Lung (tissue), 17 donors: ENCODE measurements at places on chromosomes 12 and 14. TPM values are rescaled to one million over a fixed set of nuclear protein-coding genes. Genes with fewer than 3 reads are reported as not detected.

Gene CISTR
- not detected for total RNA-seq

Gene SDR9C7
- not detected for total RNA-seq

Gene PRB2
- total RNA-seq: not detected

Gene ACOT4
- 4.2 TPM for total RNA-seq

Gene ASCL1
- total RNA-seq: 0.88 TPM

Gene TMEM253
- total RNA-seq: 0.20 TPM

GRCh38 chr14:76877871-76878270, 51.7 kb downstream of the LRRC74A start:
- no peaks in the 10 kb centered on the region for H3K4me1 ChIP-seq
- no peak for DNase-seq
- no peak overlapping the region for H3K4me3 ChIP-seq
- no peaks in the 10 kb centered on the region for H3K36me3 ChIP-seq
- H3K27me3 ChIP-seq: no peaks in the 10 kb centered on the region

Gene KRT80
- 15.5 TPM for total RNA-seq

Gene SP7
- not detected for total RNA-seq

DNA sequence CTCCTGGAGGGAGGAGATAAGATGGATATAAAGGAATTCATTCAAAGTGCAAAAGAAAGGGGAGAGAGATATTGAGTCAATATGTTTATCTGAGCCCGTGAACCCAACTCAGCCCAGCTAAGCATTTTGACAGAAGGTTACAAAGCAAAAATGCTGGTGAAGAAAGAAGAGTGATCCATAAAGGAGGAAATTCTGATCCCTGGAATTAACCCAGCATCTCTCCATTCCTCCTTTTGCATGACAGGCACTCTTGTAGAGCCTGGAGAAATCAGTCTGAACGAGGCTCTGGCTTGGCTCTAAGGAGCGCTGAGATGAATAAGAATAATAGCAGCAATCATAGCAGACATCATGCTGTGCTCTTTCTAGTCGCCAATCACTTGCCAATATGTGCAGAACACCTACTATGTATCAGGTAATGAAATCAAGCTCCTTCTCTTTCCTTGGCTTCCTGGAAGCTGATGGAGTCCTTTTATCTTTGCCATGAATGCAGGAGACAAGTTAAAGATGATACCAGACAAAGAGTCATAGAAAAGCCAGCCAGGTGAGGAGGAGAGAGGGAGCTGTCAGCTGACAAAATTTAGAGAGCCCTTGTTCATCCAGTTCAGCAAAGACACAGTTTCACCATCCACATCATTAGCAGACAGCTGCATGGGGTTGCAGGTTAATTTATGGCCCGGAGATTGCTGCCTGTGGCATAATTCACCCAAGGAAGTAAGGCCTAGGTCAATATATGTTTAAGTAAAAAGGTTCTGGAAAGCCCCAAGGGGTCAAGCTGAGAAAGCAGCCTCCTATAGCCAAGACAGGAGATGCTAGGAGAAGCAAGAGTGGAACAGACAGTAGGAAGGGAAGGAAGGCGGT, 476.5 kb upstream of the TBX3 start:
- no peaks in the 10 kb centered on the region for H3K27me3 ChIP-seq
- no peak for DNase-seq
- no peak overlapping the region for H3K4me3 ChIP-seq
- no peak overlapping the region for H3K27ac ChIP-seq
